ENCODE measurements at places on chromosomes 12 and 14.

GRCh38 chr12:25833657-25834056 lies 124.8 kb upstream of the RASSF8 start:
- no peak for DNase-seq

- DNase-seq = no peak
Measured at GRCh38 chr14:71115821-71116567, 208.7 kb downstream of the PCNX1 start.

GRCh38 chr14:24064091-24064795 lies 7.1 kb upstream of the CPNE6 start:
- DNase-seq = no peak

- no peak for DNase-seq
Measured at GRCh38 chr14:64572386-64573104, 22.8 kb downstream of the PPP1R36 start.

GRCh38 chr14:65107200-65107599 lies 4.9 kb upstream of the MAX start:
- DNase-seq = no peak

DNA sequence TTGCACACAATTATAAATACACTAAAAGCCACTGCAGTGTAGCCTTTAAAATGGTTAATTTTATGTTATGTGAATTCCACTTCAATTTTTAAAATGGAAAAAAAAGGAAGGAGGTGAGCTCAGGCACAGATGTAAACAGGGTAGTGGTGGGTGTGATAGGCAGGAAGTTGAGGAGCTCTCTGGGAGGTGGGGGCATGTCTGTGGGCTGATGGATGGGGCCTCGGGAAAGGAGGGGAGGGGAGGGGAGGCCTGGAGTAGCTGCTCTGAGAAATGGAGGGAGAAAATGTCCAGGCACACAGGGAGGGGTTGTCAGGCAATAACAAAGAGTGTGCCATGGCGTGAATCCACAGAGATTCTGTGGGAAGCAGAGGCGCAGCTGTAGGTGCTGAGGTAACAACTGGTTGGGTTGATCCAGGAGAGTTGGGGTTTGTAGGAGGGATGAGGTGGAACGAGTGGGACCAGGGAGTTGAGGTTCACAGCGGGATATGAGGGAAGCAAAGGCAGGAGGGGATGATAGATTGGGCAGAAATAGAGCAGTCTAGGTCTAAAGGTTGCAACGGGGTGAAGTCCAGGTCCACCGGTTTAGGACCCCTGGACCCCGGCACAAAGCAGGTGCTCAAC lies 57.2 kb downstream of the LTBP2 start:
- no peak for DNase-seq

GRCh38 chr12:26890784-26891183 lies 47.0 kb downstream of the INTS13 start:
- no peak for DNase-seq

DNA sequence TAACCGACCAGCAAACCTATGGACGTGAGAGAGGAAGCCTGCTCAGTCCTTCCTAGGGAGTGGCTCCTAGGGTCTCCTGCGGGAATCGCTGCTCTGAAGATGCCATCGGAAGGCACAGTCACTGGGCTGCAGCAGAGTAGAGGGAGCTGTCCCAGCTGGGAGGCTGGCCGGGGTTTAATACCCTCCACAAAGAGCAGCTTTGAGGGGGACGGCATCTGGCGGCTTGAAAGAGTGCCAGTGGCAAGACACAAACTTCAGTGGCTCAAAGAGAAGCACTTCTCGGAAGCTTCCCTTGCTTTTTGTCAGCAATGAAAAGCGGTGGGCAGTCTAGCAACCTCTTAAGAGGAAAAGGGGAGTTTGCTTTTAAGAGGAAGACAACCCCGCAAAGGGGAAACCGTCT lies 114.6 kb downstream of the TMEM132C start:
- no peak for DNase-seq

DNA sequence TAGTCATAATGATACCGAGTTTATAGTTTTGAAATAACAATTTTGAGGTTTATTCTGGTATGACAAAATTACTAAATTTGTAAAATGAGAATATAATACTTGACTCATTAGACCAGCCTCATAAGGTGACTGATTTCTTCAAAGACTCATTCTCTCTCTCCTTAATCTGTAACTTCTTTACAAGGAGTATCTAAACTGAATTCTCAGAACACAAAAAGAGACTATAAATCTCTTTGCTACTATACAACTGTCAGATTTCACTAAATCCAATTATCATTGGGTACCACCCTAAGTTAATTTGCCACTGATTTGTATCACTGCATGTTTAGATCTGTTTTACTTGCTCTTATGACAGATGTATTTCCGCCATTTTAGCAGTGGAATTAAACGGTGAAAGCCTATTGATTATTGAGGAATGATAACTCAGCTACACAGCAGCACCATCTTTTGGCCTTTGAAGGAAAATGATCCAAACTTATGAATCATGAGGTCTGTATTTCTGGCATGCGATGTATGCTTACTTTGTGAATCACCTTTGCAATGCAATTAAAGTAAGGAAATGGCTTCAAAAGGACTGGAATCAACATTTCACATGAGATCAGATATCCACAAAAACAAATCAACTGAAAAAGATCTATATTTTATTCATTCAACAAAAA lies 161.2 kb downstream of the RERGL start:
- no peak for DNase-seq

DNA sequence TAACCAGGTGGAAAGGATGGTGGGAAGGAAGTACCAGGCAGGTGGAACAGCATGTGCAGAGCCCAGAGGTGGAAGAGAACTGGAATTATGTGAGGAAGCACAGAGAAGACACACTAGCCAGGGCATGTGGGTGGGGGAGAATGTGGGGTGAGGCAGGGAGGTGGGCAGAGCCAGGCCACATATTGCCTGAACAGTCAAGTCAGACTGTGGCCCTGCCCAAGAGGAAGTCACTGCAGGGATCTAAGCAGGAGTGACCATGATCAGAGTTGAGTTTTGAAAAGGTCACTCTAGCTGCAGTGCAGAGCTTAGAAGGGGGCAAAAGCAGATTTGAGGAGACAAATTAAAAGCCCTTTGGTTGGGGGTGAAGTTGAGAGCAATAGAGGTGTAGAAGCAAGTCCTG lies 114.0 kb upstream of the SLC38A2 start:
- no peak for DNase-seq

- DNase-seq = no peak
Measured at GRCh38 chr12:76947304-76947703, 68.5 kb upstream of the CSRP2 start.

DNA sequence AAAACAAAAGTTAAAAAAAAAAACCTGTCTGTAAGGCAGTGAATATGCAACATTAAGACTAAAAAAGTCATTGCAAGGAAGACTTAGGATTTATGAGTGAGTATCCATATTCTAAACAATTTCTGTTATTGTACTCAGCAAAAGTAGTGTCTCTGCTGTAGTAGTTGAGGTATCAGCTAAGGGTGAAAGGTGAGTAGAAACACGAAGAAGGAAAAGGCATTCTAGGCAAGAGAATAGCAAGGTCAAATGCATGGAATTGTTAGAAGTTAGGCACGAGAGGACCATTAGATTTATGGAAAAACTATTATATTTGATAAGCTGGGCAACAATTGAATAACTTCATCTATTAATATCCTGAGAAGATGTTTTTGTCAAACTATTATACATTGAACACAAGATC lies 1.8 kb downstream of the EID3 start:
- DNase-seq = no peak

GRCh38 chr12:53510181-53510812 lies 3.0 kb upstream of the NPFF start:
- DNase-seq = no peak

DNA sequence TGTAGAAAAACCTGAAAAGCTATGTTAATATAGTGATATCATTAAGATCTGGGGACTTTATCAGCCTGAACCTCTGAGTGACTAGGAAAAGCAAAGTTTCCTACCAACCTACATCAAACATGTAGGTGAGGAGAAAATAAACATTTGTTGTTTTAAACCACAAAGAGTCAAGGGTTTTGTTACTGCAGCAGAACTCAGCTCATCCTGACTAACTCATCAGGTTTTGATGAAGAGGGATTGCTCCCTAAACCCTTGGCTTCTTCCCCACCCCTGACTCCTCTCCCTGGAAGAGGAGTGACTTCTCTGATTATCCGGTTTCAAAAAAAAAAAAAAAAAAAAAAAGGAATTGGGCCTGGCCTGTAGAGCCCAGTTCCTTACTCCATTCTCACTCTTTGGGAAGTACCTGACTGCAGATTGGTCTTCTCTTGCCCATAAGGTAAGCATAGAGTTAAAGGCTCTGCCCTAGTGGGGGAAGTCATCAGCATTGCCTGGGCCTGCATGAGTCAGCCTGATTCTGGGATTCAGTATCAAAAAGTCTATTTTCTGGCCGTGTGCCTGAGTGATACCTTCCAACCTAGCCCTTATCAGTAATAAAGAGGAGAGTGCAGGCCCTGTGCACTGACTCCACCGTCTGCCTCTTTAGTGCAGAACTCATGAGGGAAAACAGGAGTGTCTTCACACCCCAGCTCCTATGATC lies 16.9 kb downstream of the BDKRB1 start:
- DNase-seq = no peak

DNA sequence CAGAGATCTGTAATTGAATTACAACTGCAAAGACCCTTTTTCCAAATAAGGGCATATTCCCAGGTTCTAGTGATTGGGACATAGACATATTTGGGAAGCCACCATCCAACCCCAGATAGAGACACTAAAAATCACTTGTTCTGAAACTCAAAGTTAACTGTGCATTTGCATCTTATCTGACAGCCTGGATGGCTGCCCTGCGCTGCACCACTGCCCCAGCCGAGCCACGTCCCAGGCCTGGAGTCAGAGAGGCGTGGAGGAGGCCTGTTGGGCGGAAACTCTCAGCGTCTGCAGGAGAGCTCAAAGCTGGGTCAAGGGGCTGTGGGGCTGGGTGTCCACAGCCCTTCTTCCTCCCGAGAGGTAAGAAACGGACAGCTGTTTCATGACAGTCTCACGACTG lies 124.4 kb downstream of the RIMBP2 start:
- no peak for DNase-seq

- peak; percentile 49 for DNase-seq
Measured at GRCh38 chr12:8078398-8078797, 3.7 kb upstream of the NECAP1 start.

DNA sequence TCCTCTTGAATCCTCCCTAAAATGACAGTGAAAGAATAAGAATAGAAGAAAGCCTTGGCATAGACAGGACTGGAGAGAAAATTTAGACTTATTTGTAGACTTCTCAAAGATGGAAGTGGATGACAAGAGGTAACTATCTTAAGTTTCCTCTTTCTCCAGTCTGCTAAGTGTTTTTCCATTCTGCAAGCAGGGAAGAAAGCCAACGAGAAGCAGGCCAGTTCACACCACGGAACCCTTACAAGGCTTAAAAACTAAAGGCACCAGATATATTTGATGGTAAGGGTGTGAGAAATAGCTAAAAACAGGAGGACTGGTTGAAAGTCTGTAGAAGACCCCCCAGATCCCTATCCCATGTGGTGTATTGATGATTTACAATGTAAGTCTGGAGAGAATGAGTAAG lies 82.9 kb upstream of the GPHB5 start:
- no peak for DNase-seq

GRCh38 chr14:31596342-31597095 lies 35.3 kb downstream of the NUBPL start:
- no peak for DNase-seq

GRCh38 chr12:121248622-121249021 lies 38.7 kb downstream of the P2RX4 start:
- no peak for DNase-seq

DNA sequence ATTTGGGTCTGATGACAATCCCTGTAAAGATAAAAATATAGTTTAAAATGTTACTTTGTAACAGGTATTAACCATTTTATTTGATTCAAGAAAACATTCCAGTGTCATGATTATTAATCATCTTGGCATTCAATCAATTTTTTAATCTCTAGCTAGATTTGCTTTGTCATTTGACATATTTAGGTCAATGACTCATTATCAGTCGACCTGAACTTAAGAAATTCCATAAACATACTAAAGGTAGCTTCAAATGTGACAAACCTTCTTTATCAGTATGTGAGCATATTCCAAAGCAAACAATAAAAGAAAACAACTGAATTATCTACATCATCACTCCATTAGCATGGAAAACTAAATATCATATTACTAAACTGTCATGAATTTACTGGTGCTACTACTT lies 50.8 kb upstream of the CDKL1 start:
- DNase-seq = no peak

DNA sequence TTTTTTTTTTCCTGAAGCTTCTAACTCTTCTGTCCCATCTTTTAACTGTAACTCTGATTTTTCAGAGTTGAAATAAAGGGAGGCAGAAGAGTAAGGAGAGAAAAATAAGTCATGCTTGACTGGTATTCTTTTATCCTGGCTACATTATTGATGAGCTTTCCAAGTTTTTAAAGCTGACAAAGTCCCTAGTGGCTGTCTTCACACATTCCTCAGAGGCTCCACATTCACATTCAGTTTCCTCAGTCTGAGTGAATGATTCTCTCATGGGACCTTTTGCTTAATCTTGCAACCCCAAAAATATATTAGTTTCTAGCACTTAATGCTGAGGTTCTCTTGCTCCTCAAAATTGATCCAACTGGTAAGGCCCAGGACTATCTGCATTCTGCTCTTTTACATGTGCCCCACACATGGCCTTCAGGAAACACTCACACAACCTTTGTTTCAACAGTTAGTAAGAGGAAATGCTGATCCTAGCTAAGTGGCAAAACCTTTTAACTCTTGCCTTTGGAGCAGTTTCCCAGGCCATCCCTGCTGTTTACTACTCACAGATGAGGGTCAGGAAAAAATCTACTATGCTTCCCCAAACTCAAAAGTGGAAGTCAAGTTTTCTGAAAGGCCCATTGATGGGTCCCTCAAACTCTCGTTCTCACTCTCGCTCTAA lies 61.7 kb upstream of the SLC6A15 start:
- DNase-seq = no peak

DNA sequence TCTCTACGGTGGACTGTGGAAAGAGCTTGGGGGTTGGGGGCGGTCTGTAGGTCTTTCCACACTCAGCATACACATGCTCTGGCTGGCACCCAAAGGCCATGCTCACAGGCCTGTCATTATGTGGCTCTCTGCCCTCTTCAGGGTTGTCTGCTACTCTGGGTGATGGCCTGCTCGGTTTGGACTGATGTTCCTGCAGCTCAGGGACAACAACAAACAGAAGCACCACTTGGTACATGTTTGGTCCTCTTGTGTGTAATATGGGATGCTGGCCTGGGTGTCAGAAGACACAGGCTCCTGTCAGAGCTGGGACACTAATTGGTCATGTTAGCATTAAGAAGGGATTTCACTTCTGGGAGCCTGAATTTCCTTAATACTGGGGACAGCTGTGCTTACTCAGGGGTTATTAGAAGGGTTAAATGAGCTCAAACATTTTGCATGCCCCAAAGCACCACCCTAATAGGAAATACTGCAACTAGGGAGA lies 32.7 kb upstream of the SELPLG start:
- no peak for DNase-seq
